ENCODE measurements at places on chromosomes 2 and 18.

DNA sequence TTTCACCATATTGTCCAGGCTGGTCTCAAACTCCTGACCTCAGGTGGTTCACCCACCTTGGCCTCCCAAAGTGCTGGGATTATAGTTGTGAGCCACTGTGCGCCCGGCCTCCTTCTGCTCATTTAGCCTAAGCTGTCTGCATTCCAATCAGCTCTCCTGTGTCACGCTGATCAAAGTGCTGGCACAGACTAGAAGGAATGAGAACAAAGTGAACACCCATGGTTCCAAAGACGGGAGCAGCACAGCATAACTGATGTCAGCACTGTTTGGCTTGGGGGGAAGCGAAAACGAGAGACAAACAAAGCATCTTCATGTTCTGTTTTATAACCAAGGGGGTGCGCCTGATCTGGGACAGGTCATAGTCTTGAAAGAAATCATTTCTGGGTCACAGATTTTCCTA lies 43.3 kb downstream of the DIPK1C start:
- DNase-seq = no peak

- DNase-seq = no peak
These were observed 90.1 kb upstream of the TGFA start for GRCh38 chr2:70643715-70644114.

DNA sequence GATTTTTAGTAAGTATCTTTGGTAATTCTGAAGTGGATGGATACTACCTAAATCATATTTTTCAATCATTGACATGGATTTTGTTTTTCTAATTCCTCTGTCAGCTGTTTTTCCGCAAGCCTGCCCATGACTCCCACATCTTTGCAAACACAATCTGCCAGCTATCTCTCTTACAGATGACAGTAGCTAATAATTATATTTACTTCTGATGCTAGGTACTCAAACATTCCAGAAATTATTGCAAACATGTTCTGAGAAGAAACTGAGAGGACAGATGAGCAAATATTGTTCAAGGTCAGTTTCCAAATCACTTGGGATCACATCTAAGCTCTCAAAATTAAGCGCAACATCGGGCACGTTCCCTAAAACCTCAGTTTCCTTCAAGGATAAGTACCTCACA lies 270.0 kb upstream of the CDH19 start:
- no peak for DNase-seq

DNA sequence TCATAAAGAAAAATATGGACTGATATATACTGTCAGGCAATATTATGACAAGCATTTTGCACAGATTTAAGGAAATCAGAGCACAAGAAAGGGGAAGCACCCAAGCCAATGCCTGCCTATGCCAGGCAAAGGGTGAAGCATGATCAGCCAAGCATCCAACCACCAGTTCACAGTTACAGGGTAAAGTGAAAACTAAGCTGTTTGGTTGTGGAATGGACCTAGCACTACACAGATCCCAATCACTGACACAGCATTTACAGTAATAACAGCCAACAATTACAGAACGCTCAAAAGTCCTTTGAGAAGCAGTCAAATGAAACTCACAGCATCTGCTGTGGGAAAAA lies 90.3 kb downstream of the SP3 start:
- no peak for DNase-seq

DNA sequence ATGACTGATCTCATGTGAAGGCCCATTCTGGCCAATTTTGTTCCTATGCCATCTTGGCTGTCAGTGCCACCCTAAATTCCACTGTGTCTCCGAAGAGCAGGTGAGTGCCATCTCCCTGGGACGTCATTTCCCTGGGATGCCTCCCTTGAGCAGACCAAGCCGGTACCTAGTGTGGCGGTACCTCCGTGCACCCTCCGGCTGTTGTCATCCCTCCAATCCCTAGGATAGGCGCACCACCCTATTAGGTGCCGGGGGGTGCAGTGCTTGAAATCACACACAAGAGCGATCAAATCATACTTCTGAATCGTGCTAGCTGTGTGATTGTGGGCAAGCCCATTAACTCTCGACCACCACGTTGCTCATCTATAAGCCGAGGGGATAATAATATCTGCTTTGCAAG lies 81.8 kb upstream of the GLI2 start:
- no peak for DNase-seq

- peak; percentile 54 for DNase-seq
These were observed 81.4 kb upstream of the PAPOLG start for GRCh38 chr2:60674524-60675165.

DNA sequence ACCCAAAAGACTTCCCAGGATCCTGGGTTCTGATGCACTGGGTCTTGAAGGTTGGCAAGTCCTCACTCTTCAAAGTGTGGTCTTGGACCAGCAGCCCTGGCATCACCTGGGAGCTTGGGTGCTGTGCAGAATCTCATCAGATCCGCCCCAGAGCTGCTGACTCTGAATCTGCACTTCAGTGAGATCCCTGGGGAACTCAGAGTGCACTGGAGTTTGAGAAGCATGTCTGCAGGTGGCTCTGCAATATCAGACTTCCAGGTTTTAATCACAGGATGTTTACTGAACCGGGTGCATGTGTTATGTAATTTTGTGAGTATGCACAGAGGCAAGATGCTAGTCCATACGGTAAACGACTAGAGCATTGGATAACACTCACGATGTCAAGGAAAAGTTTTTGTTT lies 58.0 kb upstream of the BOD1L2 start:
- DNase-seq = no peak

DNA sequence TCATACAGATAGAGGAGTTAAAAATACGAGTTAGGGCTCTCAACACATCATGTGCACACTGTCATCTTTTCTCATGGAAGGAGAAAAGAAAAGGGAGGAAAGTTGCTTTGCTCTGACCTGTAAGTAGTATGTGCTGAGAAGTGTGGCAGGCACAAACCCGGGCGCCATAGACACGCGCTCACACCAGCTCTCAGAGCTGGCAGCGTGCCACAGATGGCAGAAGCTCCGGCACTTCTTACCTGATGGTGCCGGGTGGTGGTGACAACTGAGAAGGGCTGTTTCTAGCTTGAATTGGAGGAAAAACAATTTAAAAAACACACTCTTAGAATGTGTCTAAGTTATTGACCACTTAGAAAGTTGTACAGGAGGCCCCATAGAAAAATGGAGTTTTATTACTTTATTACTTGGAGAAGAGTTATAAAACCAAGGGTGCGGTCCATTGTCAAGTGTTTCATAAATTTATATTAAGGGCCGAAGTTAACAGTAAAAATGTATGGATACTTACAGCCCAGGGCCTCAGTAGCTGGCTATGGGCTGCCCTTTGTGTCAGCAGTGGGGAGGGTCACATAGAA lies 92.2 kb downstream of the DPP4 start:
- no peak for DNase-seq

Data from uterus (tissue), 4 donors.